NCI-H1694 (cell line): ENCODE measurements at places on chromosomes 6 and 20.
A peak's percentile ranks its signal among the peaks of the same experiment; 100 is the strongest.

DNA sequence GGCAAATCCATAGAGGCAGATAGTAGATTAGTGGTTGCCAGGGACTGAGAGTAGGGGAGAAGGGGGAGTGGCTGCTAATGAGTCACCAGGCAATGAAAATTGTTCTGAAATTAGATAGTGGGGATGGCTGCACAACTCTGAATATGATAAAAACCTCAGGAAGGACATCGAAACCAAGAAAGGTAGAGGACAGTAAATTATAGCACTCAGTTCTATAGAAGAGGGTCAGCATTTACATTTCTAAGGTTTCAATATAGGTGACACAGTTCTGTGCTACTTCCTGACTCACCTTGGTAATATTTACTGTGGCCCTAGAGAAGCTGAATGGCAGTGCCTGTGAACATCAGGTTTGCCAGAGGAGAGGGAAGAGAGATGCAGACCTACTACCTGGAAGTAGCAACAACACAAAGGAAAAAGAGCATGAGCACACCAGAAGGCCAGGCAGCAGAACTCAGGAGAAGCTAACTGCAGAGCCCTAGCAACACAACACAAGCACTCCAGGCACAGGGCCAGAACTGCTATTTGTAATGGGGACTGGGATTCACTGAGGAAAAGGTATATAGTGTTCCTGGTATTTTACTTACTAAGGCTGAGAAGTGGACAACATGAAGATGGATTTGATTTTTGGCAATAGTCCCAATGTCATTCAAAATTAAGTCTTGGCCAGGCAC lies 75.9 kb downstream of the PLCG1 start:
- no peak for DNase-seq

GRCh38 chr6:160955508-160956295 lies 35.9 kb upstream of the MAP3K4 start:
- no peak for DNase-seq

- DNase-seq: no peak
These were observed 74.4 kb upstream of the FOXC1 start for GRCh38 chr6:1535295-1535694.

- peak; percentile 66 for DNase-seq
These were observed 5.2 kb downstream of the C20orf204 start for GRCh38 chr20:64041040-64041780.

DNA sequence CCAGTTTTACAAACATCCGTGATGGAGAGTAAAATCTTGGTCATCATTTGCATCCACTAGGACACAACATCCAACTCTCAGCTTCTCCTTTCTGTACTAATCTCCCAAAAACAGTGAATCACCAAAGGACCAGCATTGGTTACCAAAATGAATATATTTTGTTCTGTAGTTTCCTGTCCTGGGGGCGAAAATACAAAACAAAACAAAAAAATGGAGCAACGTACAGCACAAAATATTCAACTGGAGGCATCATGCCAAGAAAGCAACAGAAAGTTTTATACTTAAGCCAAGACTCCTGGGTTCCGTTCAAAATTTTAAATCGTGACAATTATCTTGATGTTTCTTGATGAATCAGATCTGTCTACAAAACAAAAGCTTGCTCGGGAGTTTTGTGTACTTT lies 126.6 kb upstream of the CCDC28A start:
- no peak for DNase-seq

GRCh38 chr6:14635195-14635594 lies 517.6 kb downstream of the CD83 start:
- DNase-seq: no peak

DNA sequence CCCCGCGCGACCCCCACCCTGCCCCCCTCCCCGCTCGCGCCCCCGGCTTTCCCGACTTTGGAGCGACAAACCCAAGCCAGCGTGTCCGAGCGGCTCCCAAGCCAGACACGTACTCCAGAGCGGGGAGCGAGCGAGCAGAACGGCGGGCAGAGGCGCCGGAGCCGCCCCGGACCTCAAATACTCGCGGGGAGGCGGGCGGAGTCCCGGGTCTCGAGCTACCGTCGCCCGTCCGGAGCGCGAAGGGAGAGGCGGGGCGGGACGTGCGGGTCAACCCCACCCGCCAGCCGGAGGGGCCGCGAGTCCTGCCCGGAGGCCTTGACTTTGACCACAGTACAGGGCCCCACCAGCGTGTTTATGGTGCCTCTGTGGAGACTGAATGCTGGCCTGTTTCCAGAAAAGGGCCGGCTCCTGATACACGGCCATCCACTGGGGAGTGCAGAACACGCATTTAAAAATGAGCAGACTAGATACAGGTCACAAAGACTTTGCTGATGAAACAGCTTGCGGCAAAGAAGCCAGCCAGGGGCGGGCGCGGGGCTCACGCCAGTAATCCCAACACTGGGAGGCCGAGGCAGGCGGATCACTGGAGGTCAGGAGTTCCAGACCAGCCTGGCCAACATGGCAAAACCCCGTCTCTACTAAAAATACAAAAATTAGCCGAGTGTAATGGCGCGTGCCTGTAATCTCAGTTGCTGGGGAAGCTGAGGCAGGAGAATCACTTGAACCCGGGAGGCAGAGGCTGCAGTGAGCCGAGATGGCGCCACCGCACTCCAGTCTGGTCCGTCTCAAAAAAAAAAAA lies at the start of gene SERPINB6:
Gene SERPINB6 (minus strand): TSS at position 148 of the 799 bp plus-strand sequence. CDS start 12,235 bp downstream, outside the sequence.
- no peak for DNase-seq

DNA sequence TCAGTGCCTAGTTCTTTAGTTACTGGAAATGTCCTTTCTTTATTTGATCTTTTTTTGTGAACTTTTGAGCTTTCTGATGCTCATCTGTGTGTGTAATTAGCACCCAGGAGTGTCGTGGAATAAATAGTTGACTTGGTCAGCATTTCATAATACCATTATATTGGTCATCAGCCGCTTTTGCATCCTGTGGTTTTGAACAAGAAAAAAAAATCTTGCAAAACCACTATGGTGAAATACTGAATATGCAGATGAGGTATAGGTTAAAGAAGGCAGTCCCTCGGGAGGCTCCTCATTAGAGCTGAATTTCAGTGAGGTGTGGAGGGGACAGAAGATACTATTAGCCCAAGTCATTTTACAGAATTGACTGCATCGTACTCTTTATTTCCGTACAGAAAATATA lies 90.1 kb downstream of the FOXO3 start:
- DNase-seq: no peak

DNA sequence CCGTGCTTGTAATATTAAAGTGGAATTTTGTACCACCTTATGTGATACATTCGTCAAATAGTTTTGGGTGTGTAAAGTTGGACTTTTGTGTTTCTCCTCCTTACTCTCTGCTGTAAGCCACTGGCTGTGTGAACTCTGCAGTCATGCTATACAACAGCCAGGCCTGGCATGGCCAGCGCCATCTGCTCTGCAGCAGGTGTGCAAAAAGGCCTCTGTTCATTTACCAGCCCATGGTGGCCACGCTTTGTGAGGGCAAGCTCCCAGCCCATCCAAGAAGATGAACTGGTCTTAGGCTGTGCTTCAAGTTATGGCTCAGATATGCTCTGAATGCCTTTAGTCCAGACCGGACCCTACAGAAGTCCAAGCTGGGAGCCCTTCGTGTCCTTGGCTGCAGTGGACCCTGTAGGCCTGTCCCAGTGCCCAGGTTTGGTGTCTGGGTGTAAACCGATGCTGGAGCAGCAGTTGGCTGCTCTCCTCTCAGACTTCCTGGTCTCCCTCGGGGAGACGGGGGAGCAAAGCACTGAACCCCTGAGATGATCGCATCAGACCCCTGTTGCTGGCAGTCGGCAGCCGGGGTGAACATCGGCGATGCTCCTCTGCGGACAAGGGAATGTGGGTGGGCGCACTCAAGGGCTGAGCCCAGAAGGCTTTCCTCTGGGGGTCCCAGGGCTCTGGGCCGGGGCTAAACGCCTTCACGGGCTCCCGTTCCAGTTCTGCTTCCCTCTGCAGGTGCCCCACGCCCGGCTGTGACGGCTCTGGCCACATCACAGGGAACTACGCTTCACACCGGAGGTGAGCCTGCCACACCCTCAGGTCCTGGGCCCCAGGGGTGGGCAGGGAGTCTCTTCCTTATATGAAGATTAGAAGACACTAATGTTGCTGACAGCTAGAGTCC lies 28.6 kb upstream of the PCMTD2 start:
- no peak for DNase-seq

DNA sequence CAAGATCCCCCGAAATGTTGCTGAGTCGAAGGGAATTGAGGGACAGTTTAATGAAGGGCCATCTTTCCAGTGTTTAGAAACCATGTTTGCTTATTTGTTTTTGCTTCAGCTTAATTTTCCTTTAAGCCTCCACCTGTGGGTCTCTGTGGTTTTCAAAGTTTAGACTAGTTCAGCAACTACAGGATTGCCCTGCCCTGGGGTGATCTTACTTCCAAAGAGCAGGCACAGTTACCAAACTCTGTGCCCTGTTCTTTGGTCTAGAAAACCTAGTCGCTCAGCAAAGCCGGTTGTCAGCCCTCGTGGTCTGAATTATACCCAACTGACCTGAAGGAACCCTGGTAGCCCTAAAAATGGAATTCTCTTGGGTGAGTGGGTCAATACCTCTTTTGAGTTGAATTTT lies 219.2 kb upstream of the GMDS start:
- DNase-seq: no peak

GRCh38 chr20:58243653-58244410 lies 15.4 kb upstream of the ANKRD60 start:
- DNase-seq: no peak

- no peak for DNase-seq
These were observed 9.9 kb downstream of the STX16 start for GRCh38 chr20:58660855-58661597.

GRCh38 chr6:30304002-30304401 lies 22.7 kb upstream of the TRIM39 start:
- no peak for DNase-seq

DNA sequence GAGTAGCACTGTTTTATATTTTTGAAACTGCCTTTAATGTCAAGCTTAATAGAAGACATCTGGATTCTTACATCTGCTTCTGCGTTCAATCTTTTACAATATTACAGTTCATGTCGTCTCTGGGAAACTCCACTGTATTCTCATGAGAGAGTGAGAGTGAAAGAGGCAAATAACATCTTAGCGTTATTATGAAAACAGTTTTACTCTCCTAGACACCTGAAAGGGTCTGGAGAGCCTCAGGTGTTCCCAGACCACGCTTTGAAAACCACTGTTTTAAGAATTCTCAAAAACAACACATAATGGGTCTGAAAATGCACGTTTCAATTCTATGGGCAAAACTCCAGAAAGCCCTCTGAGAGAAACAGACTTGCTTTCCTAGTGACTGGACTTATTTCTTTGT lies 63.3 kb downstream of the ARHGAP18 start:
- no peak for DNase-seq

- no peak for DNase-seq
These were observed 40.4 kb downstream of the TRAM2 start for GRCh38 chr6:52536424-52536916.

DNA sequence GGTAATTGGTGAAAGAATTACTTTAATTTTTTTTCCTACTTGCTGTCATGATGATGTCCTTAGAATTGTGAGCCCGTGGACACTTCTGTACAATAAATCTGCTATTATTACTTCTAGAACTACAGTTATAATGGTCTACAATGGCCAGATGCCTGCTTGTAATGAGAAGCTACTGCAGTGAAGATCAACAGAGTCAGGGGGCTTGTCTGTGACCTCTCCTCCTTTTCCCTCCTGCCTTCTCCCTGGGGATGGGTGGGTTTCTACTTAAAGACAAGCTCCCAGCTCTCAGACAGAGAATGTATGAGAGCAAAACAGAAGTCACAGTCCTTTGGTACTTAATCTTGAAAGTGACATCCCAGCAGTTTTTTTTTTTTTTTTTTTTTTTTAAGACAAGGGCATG lies 13.2 kb upstream of the PANK2 start:
- no peak for DNase-seq

DNA sequence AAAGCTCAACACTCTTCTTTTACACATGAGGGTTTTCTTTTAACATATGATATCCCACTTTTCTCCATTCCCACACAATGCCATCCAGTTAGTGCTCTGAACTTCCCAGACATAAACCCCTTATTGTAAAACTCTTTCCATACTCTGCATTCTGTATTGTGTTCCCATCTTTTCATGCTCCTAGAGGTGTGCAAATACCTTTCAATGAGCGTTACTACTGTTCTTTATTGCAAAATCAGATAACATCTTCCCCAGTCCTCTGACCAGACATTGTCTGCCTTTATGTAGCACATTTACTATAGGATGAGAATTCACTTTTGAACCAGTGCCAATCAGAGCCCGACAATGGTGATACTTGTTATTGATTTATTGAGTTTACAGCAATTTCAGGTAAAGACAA lies 296.2 kb downstream of the GRIK2 start:
- DNase-seq: no peak

DNA sequence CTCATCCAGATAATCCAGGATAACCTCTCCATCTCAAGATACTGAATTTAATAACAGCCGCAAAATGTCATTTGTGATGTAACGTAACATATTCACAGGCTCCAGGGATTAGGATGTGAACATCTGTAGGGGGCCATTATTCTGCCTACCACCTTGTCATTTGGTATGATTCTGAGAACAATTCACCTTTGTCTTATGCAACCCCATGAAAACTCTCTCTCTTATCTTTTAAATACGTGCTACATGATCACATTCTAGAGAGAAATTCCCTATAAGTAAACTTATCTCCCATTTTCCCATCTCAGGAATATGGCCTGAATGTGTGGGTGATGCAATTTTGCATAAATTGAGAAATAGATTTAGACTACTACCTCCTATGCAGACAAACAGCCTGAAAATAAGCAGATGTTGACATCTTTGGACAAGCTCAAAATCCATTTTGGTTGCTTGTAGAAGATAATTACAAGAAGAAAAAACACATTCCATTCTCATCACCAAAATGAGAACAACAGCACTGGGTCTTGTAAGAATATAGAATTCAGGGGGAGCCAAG lies 255.4 kb upstream of the STXBP5 start:
- no peak for DNase-seq

DNA sequence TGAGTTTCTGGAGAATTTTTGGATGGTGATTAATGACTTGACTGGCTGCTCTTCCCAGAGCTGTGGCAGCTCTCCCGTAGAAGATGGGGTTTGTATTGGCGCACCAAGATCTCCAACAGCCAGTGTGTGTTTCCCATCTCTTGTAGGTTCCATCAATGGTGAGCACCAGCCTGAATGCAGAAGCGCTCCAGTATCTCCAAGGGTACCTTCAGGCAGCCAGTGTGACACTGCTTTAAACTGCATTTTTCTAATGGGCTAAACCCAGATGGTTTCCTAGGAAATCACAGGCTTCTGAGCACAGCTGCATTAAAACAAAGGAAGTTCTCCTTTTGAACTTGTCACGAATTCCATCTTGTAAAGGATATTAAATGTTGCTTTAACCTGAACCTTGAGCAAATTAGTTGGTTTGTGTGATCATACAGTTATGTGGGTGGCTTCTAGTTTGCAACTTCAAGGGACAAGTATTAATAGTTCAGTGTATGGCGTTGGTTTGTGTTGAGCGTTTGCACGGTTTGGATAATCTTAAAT lies 50.2 kb downstream of the CSE1L start:
- no peak for DNase-seq

DNA sequence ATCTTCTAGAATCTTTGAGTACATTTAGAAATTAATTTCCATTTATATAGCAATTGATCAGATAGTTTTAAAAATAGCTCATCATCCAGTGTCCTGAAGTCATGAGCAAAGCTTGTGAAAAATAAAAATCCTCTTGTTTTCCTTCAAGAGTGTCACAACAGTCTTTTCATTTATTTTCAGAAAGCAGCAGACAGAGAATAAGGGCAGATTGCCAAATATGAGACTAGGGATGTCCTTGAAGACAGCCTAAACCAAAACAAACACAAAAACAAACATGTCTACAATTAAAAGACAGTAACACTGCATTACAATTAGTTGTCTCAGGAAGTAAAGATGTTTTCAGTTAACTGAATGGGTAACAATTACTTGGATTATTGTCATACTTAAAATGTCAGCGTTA lies 682.8 kb downstream of the TFAP2A start:
- no peak for DNase-seq
